Hematopoietic multipotent progenitor cell (in vitro differentiated cells): ENCODE measurements at places on chromosomes 6 and 20.
A peak's percentile ranks its signal among the peaks of the same experiment; 100 is the strongest.

- DNase-seq, result no peak
Measured at GRCh38 chr6:148164645-148165044, 178.0 kb upstream of the SASH1 start.

DNA sequence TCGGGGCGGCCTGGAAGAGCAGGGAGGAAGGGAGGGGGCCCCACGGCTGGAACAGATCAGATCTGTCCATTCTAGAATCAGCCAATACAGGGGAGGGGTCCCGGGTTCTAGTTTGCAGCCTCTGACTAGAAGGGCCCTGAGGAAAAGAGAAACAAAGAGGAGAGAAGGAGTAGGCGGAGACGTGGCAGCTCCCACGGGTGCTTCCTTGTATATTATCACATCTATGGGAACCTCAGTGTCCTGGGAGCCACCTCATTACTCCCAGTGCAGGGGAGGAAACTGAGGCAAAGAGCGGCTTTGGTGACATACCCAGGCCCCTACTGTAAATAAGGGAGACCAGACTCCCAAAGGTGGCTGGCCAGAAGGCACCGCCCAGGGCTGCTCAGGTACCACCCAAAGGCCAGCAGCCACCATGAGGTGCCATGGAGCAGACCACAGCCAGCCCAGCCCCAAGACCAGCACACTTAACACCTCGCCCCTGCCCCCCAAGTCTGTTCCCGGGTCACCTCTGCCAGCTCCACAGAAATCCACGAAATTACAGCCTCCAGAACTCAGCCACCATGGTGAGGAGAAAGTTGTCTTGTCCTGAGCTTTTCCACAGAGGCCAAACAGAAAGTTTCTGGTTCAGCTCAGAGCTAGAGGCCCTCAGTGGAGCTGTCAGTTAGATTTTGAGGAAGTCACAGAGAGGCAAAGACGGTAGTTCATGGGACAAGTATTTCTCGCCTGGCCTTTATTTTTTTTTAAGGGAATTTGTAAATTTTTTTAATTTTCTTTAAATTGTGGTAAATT is 2.1 kb downstream of the ZC3H12D start:
- peak; percentile 39 for DNase-seq

GRCh38 chr6:100915876-100916275 is 34.7 kb upstream of the ASCC3 start:
- DNase-seq, result no peak

DNA sequence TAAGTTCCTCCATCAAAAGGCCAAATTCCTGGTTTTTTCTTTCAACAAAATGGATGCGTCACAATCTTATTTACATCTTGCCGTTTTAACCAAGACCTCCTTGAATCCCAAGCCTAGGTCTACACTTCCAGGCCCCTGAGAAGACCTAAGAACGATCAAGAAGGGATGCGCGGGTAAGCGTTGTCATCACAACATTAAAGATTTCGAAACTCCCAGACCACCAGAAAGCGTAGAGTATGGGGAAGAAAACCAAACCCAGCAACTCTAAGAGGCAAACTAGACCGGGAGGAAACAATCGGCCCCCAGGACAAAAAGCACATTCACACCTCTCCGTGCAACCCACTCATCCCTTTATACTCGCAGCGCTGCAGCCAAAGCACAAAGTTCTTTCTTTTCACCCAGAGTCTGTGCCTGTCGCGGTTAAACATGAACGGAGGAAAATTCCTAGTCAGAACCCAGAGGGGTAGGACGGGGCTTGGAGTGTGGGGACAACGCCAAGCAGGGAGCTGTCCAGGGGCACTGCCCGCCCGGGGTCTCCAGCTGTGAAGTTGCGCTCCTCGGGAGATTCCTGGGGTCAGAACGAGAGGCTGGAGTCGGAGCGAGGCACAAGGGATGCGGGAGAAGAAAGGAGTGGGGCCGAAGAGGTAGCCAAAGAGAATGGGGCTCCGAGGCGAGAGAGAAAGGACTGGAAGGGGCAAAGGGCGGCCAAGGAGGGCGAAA is 725 bp downstream of the OSER1 start:
- DNase-seq, result no peak

DNA sequence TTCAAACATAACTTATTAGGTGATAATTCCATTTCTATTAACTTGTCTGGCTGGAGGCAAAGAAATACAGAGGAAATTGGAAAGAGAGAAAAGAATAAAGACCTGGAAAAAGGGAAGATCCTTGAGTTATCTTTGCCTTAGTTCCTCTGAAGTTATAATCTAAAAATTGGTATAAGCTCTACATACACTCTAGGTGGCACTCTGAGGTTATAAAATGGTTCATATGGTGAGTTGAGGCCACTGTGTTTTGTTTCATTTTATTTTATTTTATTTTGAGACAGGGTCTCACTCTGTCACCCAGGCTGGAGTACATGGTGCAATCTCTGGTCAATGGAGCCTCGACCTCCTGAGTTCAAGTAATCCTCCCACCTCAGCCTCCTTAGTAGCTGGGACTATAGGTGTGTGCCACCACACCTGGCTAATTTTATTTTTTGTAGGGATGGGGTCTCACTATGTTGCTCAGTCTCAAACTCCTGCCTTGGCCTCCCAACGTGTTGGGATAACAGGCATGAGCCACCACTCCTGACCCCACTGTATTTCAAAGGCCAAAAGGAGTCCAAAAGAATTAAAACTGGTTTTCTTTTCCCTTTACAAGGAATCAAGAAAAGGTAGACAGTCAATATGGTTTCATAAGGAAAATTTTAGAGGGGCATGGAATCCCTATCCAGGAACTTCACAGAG is 19.4 kb downstream of the GPX6 start:
- DNase-seq, result peak; percentile 54

- DNase-seq, result no peak
Measured at GRCh38 chr6:83901624-83902023, 42.1 kb downstream of the CYB5R4 start.
